ENCODE measurements at places on chromosomes 13 and 19.

- no peak for DNase-seq
Observed at GRCh38 chr19:7535998-7536695, 630 bp downstream of the PNPLA6 start.

GRCh38 chr13:101289764-101290163 is 126.5 kb downstream of the NALCN start:
- DNase-seq: peak; percentile 24

- DNase-seq: no peak
Observed at GRCh38 chr13:110426735-110427134, 119.7 kb downstream of the COL4A2 start.

- DNase-seq: no peak
Observed at GRCh38 chr19:29779921-29780320, 31.9 kb upstream of the CCNE1 start.

GRCh38 chr13:114042066-114042815 is 68.4 kb upstream of the C13orf46 start:
- no peak for DNase-seq

- no peak for DNase-seq
Observed at GRCh38 chr13:33099860-33100259, 83.6 kb downstream of the KL start.

GRCh38 chr19:42178791-42179674 is 38.4 kb downstream of the DEDD2 start:
- no peak for DNase-seq

- no peak for DNase-seq
Observed at GRCh38 chr19:27868007-27868406, 1344.9 kb downstream of the UQCRFS1 start.

GRCh38 chr13:35479706-35480105 is 3.2 kb upstream of the MAB21L1 start:
- no peak for DNase-seq

GRCh38 chr13:35979361-35979951 is 151.7 kb downstream of the DCLK1 start:
- no peak for DNase-seq

DNA sequence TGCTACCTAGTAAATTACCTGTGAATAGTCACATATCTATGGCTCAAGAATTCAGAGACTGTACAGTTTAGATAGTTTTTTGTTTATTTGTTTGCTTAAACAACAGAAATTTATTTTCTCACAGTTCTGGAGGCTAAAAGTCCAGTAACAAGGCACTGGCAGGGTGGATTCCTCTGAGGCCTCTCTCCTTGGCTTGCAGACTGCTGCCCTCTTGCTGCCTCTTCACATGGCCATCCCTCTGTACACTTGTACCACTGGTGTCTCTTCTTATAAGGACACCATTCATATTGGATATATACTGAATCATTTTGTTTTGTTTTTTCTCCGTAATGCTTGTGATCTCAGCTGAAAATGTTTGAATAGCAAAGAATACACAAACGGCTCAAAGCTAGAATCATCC is 56.4 kb upstream of the MIR17HG start:
- no peak for DNase-seq

GRCh38 chr13:43963726-43964125 is 84.0 kb downstream of the LACC1 start:
- DNase-seq: no peak

- no peak for DNase-seq
Observed at GRCh38 chr13:113432506-113433270, 20.6 kb downstream of the ADPRHL1 start.

GRCh38 chr13:105920370-105920769 is 615.1 kb downstream of the EFNB2 start:
- no peak for DNase-seq

DNA sequence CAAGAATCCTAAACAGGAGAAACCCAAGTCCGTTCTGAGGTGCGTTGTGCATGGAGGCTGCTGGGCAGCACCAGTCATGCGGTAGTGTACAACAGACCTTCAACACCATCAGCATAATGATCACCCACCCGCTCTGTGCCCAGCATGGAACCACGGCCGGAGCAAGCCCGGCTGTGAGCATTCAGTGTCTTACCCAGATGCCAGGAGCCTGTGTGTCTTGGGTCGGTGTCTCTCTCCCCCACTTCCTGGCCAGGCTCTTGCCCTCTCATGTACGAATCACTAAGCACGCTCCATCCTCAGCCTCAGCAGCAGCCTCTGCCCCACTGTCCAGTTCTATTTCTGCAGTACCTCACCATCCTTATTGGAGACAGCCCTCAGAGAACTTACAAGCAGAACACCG is 231.6 kb upstream of the IRS2 start:
- DNase-seq: no peak

DNA sequence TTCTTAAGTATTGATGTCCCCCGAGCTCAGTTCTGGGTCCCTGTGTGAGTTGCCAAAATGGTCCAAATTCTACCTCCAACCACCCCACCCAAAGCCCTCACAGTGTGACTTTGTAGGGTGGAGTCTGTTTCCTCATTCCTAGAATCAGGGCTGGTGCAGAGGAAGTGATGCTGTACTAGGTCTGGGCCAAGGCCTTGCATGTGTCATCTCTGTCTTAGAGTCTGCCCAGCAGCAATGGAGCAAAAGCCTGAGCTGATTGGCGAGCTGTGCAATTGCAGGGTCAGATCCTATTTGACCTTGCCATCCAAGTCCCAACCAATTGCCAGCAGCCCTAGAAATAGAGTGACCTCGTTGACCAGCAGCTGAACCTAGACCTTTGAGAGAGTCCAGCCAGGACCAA is 97.0 kb upstream of the ANKRD10 start:
- no peak for DNase-seq

- no peak for DNase-seq
Observed at GRCh38 chr19:22144394-22144793, 52.4 kb downstream of the ZNF676 start.

- no peak for DNase-seq
Observed at GRCh38 chr19:40717325-40717879, 490 bp downstream of the ITPKC start.

GRCh38 chr19:22332924-22333323 is 46.7 kb downstream of the ZNF729 start:
- no peak for DNase-seq

DNA sequence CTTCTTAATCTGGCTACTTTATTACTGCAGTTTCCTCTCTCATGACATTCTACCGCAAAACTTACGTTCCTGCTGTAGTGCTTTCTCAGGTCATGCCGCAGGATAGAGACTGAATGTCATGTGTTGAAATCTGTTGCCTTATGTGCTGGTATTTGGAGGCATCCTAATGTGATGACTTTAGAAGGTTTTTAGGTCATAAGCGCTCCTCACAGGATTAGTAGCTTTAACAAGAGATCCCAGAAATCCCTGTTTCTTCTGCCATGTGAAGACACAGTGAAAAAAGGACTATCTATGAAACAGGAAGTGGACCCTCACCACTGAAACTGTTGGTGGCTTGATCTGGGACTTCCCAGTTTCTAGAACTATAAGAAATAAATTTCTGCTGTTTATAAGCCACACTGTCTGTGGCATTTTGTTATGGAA is 209.3 kb downstream of the LACC1 start:
- DNase-seq: no peak

GRCh38 chr13:50998326-50998725 is 88.7 kb downstream of the RNASEH2B start:
- DNase-seq: no peak

- DNase-seq: no peak
Observed at GRCh38 chr13:44974056-44974793, 15.0 kb downstream of the NUFIP1 start.

GRCh38 chr19:46866407-46867136 is 5.8 kb downstream of the ARHGAP35 start:
- DNase-seq: no peak

GRCh38 chr19:29831686-29832085 is 19.9 kb downstream of the CCNE1 start:
- DNase-seq: no peak

DNA sequence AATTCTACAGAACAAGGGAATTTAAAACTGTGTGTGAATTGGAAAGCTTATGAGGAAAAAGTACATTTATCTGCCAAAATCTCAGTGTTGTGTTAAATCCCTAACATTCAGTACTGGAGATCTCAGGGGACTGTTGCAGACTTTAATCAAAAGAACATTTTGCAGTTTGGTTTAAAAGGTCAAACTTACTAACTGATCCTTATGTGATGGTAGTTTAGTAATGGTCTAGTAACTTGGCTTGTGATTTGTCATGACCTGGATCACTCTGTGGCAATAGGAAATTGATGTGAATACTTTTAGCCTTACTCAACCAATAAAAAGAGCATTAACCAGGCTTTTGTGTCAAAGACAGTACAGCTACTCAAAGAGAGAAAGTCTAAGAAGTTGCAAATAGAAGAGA is 862.1 kb upstream of the MIR17HG start:
- no peak for DNase-seq

GRCh38 chr13:49610176-49610575 is 18.1 kb upstream of the ARL11 start:
- no peak for DNase-seq

DNA sequence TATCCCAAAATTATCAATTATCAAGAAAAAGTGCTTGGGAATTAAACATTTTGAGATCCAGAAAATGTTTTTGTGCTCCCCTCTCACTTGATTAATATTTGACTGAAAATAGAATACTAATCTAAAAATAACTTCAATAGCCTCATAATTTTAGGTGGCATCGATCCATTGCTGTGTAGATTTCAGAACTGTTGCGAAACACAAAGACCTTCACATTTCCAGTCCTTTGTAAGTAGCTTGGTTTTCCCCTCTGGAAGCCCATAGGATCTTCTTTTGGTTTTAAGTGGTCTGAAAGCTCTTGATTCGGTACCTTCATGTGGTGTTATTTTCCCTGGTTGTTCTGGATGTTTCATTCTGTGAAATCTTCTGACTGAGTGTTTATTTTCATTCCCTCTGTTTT is 176.5 kb downstream of the NUFIP1 start:
- DNase-seq: no peak

DNA sequence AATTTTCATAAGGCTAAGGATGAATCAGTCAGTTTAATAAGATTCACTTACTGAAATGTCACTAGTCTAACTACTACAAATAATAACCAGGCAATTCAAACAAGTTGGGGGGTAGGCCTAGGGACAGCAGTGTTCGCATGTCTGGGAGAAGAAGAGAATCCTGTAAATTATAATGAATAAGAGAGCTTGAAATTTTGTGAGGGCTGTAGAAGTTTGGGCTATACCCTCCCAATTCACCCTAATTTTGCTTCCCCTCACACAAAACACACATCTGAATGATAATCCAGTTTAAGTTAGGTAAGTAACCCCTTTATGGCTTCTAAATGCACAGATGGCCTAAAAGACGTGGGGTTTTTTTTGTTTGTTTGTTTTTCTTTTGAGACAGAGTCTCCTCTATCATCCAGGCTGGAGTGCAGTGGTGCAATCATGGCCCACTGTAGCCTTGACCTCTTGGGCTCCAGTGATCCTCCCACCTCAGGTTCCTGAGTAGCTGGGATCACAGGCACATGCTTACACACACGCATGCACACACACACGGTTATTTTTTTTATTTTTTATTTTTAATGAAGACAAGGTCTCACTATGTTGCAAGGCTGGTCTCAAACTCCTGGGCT is 69.9 kb downstream of the TBC1D4 start:
- DNase-seq: no peak

- no peak for DNase-seq
Observed at GRCh38 chr19:1525343-1525742, 1.5 kb downstream of the PLK5 start.

DNA sequence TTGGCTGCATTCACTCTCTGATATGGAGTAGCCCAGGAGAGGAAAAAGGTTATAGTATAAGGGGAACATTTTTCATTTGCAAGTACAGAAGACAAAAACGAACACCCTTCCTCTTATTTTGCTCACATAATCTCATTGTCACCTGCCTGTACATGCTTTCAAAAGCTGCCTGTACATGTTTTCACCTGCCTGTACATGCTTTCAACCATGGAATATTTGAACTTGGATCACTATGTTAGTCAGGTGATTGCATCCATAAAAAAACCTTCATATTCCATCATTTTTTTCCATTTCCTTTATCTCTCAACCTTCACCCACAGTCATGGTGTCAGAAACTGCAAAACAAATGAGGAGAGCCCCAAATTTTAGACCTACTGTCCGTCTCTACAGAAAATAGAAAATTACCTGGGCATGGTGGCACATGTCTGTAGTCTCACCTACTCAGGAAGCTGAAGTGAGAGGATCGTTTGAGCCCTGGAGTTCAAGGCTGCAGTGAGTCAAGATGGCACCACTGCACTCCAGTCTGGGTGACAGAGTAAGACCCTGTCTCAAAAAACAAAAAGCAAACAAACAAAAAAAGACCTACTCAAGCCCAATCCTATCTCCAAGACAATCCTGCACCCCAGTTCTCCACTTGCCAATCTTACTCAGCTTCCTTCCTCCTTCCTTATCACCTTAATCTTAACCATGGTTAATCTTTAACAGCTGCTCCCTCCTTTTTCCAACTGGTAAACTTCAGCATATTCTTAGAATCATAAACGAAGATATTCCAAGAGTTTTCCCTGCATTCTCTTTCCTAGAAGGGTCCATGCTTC is 11.6 kb downstream of the IGFL2 start:
- no peak for DNase-seq

DNA sequence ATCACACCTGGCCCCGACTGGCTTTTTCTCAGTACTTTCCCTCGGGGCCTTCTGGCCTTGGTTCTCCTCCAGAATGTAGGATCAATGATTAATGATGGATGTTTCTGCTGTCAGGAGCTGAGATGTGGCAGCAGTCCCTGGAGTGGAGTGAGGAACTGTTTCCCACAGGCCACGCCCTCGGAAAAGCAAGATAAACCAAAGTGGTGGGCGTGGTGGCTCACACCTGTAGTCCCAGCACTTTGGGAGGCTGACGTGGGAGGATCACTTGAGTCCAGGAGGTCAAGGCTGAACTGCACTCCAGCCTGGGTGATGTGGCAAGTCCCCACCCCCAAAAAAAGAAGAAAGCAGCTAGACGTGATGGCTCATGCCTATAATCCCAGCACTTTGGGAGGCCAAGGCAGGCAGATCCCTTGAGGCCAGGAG is 7.1 kb upstream of the SHFL start:
- DNase-seq: no peak

- no peak for DNase-seq
Observed at GRCh38 chr13:88752041-88752440, 1080.9 kb downstream of the SLITRK5 start.

DNA sequence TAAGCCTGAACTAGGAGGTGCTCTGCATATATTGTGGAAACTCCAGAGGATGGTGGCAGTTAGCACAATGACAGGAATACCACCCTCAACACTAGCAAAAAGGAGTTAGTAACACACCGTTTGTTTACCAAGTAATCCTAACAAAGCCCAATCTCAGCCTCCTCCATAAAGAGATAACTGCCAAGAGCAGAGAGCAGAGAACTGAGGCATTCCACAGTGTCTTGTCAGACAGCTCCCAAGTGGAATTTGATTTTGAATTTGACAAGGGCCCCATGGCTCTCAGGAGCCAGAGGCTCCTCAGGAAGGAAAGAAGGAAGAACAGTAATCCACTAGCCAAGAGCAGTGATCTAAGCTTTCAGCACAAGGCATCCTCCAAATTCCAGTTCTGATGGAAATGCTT is 298.6 kb downstream of the DCLK1 start:
- DNase-seq: no peak

GRCh38 chr19:55106591-55106990 is 10.8 kb downstream of the PPP1R12C start:
- no peak for DNase-seq

GRCh38 chr13:98785405-98785804 is 32.9 kb upstream of the SLC15A1 start:
- DNase-seq: no peak
